ENCODE measurements at places on chromosomes 4 and X. TPM values are rescaled to one million over a fixed set of nuclear protein-coding genes. Genes with fewer than 3 reads are reported as not detected.

ADGRG4 gene
- not detected for total RNA-seq

DIPK2B gene
- 4.0 TPM for total RNA-seq

TAB3 gene
- 36.3 TPM for total RNA-seq

MAGEC2 gene
- not detected for total RNA-seq

CFI gene
- 15.8 TPM for total RNA-seq

FRG2 gene
- total RNA-seq = not detected

RGN gene
- total RNA-seq = 21.5 TPM

NXF2B gene
- total RNA-seq = not detected

HMGB3 gene
- 1.3 TPM for total RNA-seq

H2BW2 gene
- not detected for total RNA-seq

TRPC3 gene
- 0.26 TPM for total RNA-seq

ADGRL3 gene
- 1.0 TPM for total RNA-seq

GRCh38 chr4:158065176-158065575 is 107.6 kb downstream of the GASK1B start:
- DNase-seq = no peak

GRCh38 chrX:13029887-13030771 is 14.3 kb downstream of the FAM9C start:
- DNase-seq = no peak

DNA sequence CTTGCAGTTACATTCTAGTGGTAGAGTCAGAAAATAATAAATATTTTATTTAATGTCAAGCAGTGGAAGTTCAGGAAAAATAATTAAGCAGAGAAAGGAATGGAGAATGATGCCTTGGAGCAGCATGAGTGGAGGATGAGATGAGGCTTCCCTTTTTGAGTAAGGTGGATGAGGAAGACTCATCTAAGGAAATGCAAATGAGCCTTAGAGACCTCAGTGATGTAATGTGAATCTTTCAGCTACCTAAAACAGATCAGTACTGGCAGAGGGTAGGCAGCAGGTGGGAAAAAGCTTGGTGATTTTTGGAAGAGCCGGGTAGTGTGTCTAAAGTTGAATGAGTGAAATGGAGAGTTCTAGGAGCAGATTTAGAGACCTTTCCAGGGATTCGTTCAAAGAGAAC is 118.2 kb downstream of the GRID2 start:
- DNase-seq = no peak

- no peak for DNase-seq
Measured at GRCh38 chr4:128521648-128522111, 234.1 kb upstream of the PGRMC2 start.

DNA sequence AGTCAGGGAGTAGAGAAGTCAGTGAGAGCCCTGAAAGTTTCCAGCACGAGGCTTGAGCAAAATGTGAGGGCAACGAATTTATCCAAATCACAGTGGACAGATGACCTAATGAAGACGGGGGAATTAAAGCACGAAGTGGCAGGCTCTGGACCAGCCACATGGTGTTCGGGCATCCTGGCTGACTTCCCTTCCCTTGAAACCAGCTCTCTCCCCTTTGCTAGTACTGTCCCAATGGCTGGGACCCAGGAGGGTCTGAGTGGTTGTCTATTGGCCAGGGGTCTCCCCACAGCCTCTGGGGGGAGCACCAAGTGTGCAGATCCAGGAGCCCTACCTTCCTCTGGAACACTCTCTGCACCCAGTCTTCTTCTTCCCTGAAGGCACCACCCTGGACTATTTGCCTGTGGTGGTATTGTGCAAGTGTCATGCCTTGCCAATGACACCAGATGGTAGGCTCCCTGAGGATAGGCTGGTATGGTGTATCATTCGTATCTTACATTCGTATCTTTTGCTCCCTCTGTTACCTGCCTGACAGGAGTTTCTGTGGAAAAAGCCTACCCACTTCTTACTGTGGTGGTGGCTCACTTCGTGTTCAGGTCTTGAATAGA is 2.1 kb downstream of the APLN start:
- no peak for DNase-seq

DNA sequence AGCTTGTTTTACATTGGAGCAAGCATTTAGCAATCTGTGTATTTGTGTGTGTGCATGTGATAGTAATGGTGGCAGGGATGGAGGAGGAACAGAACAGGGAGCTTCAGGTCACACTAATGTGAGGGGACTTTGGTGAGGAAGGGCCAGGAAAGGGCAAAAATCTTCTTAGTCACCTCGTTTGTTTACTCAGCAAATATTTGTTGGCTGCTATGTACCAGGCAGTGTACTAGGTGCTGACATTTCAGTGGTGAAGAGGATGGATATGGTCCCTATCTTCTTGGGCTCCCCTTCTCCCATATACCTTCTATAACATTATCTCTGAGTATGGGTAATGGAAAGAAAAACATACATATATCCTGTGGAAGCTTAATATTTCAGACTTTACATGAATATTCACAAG is 48.5 kb upstream of the HDAC8 start:
- no peak for DNase-seq

GRCh38 chrX:48493890-48494364 is 14.9 kb upstream of the PORCN start:
- DNase-seq = peak; percentile 50

- no peak for DNase-seq
Measured at GRCh38 chrX:45007598-45007997, 134.6 kb downstream of the KDM6A start.

DNA sequence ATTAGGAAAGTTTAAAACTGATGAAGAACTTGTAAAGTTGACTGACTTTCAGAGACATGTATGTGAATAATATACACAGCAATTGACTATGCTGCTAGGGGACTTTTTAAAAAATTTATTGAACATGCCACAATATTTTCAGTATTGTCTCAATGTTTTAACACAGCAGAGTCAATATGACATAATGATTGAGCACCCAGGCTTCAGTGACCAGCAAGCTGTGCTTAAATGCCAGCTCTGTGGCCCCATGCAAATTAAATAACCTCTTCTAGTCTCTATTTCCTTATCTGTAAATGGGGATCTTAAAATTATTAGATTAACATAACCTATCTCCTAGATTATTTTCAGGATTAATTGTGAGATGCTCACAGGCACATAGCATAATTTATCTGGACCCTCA is 56.8 kb upstream of the TXK start:
- no peak for DNase-seq

- DNase-seq = no peak
Measured at GRCh38 chrX:13371186-13371585, 51.3 kb upstream of the ATXN3L start.

DNA sequence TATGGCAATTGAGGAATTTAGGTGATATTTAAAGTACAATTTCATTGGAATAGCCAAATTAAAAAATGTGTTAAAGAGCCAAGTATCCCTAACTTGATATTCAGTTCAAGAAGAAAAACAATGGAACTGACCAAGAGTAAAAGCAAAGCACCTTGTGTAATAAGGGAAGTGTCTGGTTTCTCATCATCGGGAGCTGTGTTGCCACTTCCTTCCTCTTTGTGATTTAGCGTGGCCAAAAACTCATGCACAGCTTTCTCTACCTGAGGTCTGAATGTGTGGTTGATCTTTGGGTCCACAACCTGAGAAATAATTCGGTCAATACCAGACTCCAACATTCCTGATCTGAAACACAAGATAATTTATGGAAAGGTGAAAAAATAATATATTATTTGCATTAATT is 12.4 kb downstream of the BOD1L1 start:
- no peak for DNase-seq

GRCh38 chr4:76930685-76931084 is 18.9 kb upstream of the SEPTIN11 start:
- DNase-seq = no peak

GRCh38 chrX:114519524-114519923 is 64.4 kb upstream of the HTR2C start:
- no peak for DNase-seq

- DNase-seq = peak; percentile 10
Measured at GRCh38 chr4:2835978-2836377, 7.7 kb upstream of the ADD1 start.

- DNase-seq = no peak
Measured at GRCh38 chr4:51998837-51999236, 21.3 kb downstream of the LRRC66 start.

DNA sequence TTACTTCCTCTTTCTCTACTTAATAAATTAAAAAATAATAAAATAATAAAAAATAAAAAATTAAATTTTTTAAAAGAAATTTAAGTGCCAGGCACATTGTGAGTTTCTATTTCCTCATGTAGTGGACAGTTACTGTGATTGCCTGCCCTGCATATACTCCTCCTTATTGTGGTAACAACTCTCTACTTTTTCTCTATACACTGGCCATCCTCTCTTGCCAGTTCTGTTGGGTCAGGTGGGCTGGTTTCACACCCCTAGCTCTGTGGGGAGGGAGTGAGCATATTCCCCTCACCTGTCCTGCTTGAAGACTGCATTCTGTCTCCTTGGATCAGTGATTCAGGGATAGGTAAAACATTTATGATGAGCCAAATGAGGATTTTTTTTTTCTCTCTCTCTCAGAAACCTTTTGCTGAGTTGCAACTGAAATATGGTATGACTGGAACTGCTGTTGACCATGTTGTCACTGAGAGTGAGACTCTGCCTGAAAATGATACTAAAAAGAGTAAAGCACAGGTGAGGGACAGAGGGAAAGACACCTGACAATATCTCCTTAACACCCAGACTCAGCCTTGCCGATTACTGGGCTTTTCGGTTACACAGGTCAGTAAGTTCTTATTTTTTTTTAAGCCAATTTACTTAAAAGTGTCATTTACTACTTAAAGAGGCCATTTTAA is 37.2 kb downstream of the CXXC4 start:
- no peak for DNase-seq

DNA sequence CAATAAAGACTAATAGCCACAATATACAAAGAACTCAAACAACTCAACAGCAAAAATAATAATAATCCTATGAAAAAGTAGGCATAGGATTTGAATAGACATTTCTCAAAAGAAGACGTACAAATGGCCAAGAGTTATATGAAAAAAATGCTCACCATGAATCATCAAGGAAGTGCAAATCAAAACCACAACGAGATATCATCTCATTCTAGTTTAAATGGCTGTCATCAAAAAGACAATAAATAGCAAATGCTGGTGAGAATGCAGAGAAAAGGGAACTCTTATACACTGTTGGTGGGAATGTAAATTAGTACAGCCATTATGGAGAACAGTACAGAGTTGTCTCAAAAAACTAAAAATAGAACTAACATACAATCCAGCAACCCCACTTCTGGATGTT is 18.8 kb downstream of the TLR6 start:
- no peak for DNase-seq

DNA sequence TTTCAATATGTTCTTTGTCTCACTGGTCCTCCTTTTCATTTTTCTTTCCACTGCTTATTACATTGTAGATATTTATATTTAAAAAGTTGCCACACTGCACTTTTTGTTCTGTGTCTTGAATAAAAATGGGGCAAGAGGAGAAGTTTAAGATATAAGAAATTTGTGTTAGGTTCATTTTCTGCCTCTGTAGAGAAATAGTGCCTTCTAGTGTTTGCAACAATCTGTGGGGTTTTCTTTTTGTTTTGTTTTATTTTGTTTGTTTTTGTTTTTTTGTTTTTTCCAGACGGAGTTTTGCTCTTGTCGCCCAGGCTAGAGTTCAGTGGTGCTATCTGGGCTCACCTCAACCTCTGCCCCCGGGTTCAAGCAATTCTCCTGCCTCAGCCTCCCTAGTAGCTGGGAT is 20.1 kb upstream of the SMIM14 start:
- no peak for DNase-seq

DNA sequence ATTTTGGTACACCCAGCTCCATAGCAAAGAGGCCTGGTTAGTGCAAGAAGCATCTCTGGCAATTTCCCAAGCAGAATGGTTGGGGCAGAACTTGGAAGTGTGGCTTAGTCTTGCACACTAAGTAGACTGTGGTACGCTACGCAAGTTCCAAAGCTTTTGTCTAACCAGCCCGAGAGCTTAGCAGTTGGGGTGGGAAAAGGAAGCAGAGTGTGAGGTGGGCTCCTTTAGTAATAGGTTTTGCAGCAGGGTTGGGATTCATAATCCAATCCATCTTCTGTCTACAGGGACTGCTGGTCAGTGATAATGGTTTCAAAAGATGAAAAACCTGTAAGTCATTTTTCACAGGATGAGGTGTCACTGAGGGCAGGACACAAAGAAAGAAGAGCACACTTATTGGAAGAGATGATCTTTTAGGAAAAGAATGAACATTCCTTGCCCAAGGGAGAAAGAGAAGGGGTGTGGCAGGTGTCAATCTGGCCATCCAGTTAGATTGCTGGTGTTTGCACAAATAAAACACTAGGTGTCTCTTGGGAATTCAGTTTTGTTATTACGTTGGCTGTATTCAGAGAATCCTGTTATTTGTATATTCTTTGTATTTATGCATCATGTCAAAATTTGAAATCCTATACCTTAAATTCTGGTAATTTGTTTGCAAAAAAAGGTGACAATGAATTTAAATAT is 244.3 kb downstream of the GPAT3 start:
- DNase-seq = no peak

- DNase-seq = peak; percentile 42
Measured at GRCh38 chr4:1030031-1030430, 18.6 kb downstream of the FGFRL1 start.

GRCh38 chr4:41814565-41814964 is 66.0 kb upstream of the PHOX2B start:
- peak; percentile 16 for DNase-seq

DNA sequence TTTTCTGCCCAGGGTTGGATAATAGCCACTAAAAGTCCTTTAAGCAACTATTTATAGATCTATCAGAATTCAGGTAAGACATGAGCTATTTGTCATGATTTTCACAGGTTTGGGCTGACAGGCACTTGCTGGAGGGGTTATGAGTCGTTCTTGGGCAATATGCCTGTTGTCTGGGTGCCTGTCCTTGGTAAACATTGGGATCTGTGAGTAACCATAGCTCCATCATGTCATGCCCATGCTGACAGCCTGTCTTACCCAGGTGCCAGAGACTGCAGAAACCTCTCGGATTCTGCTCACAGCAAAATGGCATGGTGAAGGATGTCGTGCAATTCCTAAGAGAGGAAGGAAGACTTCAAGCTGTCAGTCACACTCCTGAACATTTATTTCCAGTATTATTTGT is 116.0 kb upstream of the PUDP start:
- DNase-seq = no peak

- DNase-seq = no peak
Measured at GRCh38 chr4:121801715-121802075, 572 bp downstream of the EXOSC9 start.

GRCh38 chrX:41045960-41046567 is 39.2 kb upstream of the USP9X start:
- DNase-seq = no peak

- no peak for DNase-seq
Measured at GRCh38 chr4:81804849-81805248, 333.1 kb upstream of the RASGEF1B start.
